ENCODE measurements at places on chromosomes 2 and 18. TPM values are rescaled to one million over a fixed set of nuclear protein-coding genes. Genes with fewer than 3 reads are reported as not detected.

NETO1 gene
- not detected for total RNA-seq

RNF125 gene
- total RNA-seq, result 4.9 TPM

IL36G gene
- total RNA-seq, result not detected

ANO7 gene
- 1.6 TPM for total RNA-seq

CDH20 gene
- 0.26 TPM for total RNA-seq

PTPN4 gene
- 21.1 TPM for total RNA-seq

RALB gene
- 21.3 TPM for total RNA-seq

CSRNP3 gene
- total RNA-seq, result 2.3 TPM

CARF gene
- 8.0 TPM for total RNA-seq

All from body of pancreas (tissue), 4 donors.